CD4-positive, alpha-beta memory T cell (primary cell): ENCODE measurements at places on chromosomes 7 and 10.
A peak's percentile ranks its signal among the peaks of the same experiment; 100 is the strongest.

- DNase-seq = no peak
These were observed 69.7 kb upstream of the TNS3 start for GRCh38 chr7:47651355-47652317.

GRCh38 chr10:114492351-114493037 is 88.2 kb upstream of the AFAP1L2 start:
- peak; percentile 39 for DNase-seq

DNA sequence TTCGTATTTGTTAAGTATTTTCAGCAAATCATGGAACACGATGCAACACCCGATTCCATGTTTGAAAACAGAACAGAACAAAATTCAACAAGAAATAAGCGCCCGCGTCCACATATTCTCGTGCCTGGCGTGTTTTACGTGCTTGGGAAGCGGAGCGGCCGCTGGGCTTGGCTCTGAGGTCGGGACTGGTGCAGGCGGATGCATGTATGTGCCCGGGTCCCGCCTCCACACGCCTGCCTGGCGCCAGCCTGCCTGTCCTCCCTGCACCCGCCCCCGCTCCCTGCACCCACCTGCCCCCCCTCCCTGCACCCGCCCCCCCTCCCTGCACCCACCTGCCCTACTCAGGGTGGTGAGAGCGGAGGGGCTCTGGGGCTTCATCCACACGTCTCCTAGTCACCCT is 454.5 kb downstream of the DNAJB6 start:
- DNase-seq = no peak

DNA sequence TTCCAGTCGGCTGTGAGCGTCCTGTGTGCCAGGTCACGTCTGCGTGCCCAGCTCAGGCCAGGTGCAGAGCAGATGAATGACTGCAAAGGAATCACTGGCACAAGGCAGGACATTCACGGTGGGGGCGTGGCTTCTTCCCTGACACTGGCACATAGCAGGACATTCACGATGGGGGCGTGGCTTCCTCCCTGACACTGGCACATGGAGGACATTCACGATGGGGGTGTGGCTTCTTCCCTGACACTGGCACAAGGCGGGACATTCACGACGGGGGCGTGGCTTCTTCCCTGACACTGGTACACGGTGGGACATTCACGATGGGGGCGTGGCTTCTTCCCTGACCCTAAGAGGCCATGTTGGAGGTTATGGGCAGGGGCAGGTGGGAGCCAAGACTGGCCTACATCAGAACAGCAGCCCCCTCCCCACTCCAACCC is 64.3 kb downstream of the MYL10 start:
- DNase-seq = no peak

- no peak for DNase-seq
These were observed 171.5 kb downstream of the PRPF18 start for GRCh38 chr10:13758312-13758711.

- DNase-seq = peak; percentile 9
These were observed 72.3 kb upstream of the LEP start for GRCh38 chr7:128168667-128169210.

DNA sequence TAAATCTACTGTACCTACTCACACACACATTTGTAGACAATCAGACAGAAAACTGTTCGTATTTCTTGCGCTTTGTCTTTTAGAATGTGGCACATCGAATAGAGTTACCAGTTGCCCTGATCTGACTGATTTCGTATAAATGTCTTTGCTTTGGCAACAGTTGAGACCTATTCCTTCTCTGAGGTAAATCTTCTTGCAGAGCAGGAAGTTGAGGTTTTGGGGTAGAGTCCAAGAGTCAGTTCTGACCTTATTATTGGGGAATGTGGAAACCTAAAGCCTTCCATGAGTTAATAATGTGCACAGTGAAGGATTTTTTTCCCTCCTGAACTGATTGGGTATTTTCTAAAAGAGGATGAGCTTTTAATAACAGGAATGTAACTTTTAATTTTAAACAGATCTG is 135.3 kb downstream of the KIAA1217 start:
- no peak for DNase-seq

- no peak for DNase-seq
These were observed 11.9 kb upstream of the TEX36 start for GRCh38 chr10:125694883-125695282.

GRCh38 chr10:50635286-50635685 is 11.5 kb upstream of the SGMS1 start:
- no peak for DNase-seq

DNA sequence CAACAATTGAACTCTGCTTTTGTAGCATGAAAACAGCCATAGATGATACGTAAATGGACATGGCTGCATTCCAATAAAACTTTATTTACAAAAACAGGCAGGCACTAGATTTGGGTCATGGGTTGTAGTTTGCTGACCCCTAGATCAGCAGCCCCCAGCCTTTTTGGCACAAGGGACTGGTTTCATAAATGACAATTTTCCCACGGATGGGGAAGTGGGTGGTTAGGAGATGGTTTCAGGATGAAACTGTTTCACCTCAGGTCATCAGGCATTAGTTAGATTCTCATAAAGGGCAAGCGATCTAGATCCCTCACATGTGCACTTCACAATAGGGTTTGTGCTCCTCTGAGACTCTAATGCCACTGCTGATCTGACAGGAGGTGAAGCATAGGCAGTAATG is 16.5 kb upstream of the ANK3 start:
- DNase-seq = no peak

GRCh38 chr10:61643316-61643751 is 19.4 kb upstream of the CABCOCO1 start:
- DNase-seq = no peak

- DNase-seq = no peak
These were observed 146.1 kb downstream of the SLIT1 start for GRCh38 chr10:97039538-97040247.

GRCh38 chr10:103861505-103861904 is 6.1 kb upstream of the SH3PXD2A start:
- no peak for DNase-seq

DNA sequence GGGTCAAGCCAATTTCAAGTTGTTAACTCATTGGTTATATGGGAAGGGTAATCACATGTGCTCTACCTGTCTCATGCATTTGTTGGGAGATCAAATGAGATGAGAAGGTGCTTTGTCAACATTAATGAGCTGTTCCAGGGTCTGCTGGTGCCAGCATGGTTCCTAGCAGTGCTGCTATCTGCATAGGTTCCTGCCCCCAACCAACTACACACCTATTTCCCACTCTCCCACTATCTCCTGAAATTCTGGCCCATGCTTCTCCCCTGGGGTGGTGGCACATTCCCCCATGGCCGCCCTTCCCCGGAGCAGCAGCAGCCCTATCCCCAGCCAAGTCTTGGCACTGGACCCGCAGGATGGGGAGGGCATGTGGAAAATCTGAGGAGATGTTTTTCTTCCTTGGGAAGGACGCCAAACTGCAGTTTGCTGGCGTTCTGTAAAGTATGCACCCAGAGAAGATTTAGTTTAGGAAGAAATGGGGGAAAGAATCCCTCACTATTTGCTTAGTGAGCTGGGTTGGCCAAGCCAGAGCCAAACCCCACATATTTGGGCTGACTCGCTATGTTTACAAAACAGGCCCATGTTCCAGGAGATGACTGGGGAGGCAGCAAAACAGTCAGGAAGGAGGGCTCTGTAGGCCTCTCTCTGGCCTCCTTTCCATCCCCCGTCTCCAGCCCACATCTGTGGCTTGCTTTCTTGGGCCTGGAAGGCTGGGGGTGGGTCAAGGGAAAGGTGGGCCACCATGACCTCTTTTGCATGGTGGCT is 42.5 kb downstream of the PPP1R3C start:
- DNase-seq = no peak

GRCh38 chr7:33873518-33873917 is 31.8 kb upstream of the BMPER start:
- DNase-seq = no peak

DNA sequence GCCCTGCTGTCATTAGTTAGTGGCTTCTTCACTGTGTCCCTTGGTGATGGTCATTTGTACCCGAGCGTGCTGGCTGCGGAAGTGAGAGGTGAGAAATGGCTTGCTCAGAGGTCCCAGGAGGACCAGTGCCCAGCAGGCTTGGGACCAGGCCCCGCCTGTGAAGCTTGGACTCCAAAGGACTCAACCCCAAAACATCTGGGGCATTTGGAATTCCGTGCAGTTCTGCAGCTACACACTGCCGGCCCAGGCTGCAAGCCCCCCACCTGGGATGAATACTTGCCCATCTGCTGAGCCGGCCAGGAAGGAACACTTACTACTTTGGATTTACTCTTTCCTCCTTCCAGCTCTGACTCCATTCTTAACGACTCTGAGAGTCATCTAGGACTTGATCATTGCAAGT is 18.0 kb downstream of the ECHDC3 start:
- no peak for DNase-seq

DNA sequence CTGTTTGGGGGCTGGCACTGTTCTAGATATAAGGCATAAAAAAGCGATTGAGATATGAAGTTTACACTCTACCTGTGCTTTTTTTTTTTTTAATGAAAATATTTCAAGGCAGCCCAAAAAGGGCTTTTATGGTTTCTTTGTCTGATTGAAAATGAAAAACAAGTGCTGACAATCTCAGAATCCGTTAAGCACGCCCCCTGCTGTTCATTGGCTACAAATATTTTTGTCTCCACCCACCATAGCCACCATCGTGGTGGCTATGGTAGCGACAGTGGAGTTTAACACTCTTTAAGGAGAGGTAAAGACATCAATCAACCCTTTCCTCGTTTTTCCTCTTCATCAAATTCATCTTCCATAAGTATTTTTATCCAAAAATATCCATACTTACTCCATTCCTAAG is 94.2 kb downstream of the CD36 start:
- DNase-seq = no peak

DNA sequence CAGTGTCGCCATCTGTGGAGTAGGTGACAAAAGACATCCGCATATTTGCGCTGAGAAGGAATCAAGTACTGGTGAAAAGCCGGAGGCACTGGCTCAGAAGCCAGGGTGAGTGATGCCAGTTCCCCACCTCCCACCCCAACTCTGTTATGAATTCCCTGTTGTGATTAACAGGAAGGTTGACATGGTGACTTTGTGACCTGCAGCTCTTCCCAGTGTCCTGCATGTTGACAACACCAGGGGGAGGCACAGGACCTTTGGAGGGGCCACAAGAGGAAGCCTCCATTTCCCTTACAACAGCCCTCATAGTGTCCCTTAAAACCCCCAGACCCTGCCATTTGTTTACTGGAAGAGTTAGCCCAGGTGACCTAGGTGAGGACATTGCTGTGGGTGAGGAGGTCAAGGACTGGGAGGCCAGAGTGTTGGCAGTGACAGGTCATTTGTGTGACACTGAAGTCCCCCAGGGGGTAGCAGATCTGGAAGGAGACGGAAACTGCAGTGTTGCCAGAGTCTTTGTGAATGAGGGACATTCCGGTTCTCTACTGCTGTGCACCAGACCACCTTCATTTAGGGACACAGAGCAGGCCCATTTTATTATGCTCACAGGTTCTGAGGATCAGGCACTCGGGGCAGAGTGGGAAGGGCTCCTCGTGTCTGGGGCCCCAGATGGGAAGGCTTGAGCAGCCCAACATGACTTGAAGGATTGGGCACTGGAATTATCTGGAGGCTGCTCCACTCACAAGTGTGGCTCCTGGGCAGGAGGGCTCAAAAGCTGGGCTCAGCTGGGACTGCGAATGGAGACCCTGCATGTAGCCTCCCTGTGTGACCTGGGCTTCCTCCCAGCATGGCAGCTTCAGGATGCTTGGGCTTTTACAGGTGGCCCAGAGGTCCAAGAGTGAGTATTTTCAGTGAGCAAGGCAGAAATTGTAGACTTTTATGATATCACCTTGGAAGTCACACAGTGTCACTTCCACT is 13.0 kb upstream of the ANTXRL start:
- DNase-seq = no peak

DNA sequence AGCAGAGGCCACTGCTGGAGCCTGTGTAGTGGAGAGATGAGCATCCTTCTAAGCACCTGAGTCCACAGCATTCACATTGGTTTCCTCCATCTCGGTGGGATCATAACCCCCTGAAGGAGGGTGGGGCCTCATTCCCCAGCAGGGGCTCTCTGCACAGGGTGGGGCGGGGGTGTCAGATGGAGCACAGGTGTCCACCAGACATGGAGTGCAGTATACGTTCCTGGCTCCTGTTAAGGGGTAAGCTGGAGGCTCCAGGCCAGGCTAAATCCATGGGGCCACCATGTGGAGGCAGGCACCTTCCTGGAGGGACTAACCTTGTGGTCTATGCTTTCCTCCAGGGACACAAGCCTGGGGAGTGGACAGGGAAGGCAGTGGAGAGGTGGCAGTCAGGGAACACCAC is 252.6 kb downstream of the GRID1 start:
- DNase-seq = no peak

DNA sequence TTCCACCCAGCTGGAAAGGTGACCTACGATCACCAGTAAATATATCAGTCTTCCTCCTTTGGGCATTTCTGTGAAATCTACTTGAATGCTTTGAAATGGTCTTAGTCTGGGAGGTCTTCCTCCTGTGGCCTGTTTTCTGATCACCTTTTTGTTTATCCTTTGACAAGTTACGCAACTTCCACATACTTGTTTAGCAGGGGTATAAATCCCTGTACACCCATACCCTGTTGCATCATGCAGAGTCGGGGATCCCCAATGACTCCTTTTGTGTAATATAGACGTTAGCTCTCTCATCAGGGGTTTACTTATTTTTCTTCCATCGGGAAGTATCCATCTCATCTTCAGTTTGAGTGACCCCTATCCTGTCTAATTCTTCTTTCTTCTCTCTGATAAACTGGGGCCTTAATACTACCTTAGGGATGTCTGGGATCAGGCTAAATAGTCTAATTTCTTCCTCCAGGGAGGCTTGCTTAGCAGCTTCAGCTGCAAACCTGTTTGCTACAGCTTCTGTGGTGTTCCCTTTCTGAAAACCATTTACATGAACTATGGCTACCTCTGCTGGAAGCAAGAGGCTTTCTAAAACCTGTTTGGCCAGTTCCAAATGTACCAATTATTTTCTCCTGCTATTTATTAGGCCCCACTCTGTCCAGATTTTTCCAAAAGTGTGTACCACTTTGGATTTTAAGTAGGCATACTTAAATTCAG is 25.8 kb downstream of the MAPK8 start:
- DNase-seq = no peak

GRCh38 chr10:119095640-119096039 is 8.3 kb upstream of the DENND10 start:
- DNase-seq = peak; percentile 38

DNA sequence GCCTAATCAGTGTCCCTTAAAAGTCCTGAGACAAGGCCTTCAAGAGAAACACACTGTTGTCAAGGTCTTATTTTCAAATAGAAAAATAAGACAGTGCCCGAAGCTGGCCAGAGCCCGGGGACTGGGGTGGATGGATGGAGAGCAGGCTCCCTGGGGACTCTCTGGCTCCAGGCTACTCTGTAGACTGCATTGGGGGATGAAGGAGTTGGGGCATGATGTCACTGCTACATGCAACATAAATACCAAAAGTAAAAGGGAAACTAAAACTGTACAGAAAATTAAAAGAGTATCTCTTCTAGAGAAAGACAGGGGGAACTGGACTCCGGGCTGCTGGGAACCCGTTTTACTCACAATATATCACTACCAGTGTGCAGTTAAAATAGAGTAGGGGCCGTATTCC is 629.8 kb downstream of the KCNMA1 start:
- DNase-seq = no peak

- no peak for DNase-seq
These were observed 9.7 kb upstream of the RASSF4 start for GRCh38 chr10:44949915-44950314.

GRCh38 chr7:22137466-22137865 is 191.8 kb upstream of the CDCA7L start:
- no peak for DNase-seq

GRCh38 chr10:129859536-129859935 is 104.5 kb downstream of the EBF3 start:
- DNase-seq = no peak

- DNase-seq = no peak
These were observed 19.8 kb downstream of the CCNY start for GRCh38 chr10:35355971-35356724.
